ENCODE measurements at places on chromosomes 7 and 10.

DNA sequence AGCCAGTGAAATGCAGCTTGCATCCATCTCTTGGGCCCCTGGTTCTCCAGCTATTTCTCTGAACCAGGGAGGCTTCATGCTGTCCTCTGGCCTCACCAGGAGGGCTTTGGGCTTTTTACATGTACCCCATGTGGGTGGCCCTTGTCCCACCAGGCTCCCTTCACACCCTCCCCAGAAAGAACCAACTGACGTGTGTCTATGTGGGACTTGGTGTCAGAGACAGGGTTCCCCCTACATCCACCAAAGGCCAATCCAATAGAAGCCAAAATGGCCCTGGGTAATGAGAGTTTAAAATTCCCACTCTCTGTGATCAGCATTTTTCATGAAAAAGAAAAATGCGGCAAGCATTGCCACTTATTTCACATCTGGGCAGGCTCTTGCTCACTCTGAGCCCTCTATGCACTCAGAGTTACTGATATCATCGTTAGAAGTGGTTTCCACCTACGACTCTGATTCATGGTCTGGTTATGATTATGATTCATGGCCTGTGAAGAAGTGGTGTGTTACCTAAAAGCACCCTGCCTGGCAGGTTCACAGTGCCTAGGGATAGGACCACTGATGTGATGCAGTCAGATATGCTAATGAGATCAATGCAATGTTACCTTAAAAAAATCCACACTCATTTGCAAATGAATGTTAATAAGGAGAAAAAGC is 133.5 kb downstream of the BUB3 start:
- no peak overlapping the region for H3K27ac ChIP-seq
- H3K4me3 ChIP-seq = no peak overlapping the region
- H3K27me3 ChIP-seq = peaks cover 3% of the 10 kb centered on the region
- no peaks in the 10 kb centered on the region for H3K36me3 ChIP-seq

GRCh38 chr7:16926283-16926682 is 44.5 kb upstream of the AGR3 start:
- H3K27me3 ChIP-seq = no peaks in the 10 kb centered on the region
- no peak overlapping the region for H3K27ac ChIP-seq
- DNase-seq = no peak
- H3K4me3 ChIP-seq = no peak overlapping the region

GRCh38 chr10:76397181-76398042 is 966.0 kb downstream of the LRMDA start:
- DNase-seq = peak; percentile 23
- H3K27ac ChIP-seq = no peak overlapping the region
- no peak overlapping the region for H3K4me3 ChIP-seq

DNA sequence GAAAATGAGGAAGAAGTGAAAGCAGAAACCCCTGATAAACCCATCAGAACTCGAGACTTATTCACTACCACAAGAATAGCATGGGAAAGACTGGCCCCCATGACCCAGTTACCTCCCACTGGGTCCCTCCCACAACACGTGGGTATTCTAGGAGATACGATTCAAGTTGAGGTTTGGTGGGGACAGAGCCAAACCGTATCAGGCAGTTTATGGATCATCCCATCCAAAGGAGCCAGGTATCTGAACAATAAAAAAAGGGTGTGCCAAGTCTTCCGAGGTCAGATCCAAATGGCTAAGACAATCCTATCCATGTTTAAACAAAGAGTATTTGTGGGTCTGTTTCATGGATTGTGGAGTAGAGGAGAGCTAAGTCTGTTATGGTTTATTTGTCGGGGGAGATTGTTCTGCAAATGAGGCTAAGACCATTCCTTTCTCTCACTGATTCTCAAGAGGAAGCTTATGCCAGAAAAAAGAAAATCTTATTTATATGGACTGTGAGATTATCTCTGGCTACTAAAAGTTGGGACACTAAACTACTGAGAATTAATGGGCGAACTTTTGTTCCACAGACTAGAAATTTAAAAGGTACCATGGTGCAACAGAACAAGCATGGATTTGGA is 203.7 kb downstream of the IPMK start:
- no peaks in the 10 kb centered on the region for H3K4me1 ChIP-seq
- no peaks in the 10 kb centered on the region for H3K36me3 ChIP-seq
- no peak for DNase-seq
- H3K4me3 ChIP-seq = no peak overlapping the region
- no peak overlapping the region for H3K27ac ChIP-seq

DNA sequence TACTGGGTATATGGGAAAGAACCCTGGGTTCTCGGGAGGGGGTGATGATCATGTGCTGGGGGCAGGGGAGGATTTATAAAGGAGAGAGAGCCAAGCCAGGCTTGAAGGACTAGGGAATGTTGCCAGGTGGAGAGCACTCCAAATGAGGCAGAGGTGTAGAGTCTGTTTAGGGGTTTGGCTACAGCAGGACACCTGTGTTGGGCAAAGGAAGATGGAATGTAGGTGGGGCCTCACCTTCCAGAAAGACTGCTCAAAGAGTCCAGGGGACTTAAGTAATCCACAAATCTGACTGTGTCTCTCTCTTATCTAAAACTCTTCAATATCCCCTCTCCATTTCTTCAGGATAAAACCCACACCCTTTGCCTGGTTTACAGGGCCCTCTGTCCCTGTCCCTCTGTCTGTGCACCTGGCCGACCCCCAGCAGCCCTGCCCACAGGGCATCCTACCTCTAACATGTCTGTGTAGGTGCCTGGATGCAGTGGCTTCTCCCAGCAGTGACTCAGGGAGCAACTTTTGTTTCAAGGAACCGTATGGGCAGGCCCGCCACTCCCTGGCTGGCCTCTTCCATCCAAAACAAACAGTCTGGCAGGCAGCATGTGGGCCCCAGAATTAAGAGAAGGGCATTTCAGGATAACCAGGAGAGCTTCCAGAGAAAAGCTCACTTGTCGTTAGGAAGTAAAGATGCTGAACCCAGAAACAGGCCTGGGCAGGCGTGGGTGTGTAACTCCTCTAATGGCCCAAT is 10.6 kb upstream of the PLEKHA1 start:
- H3K4me3 ChIP-seq = no peak overlapping the region
- no peaks in the 10 kb centered on the region for H3K4me1 ChIP-seq
- no peaks in the 10 kb centered on the region for H3K27me3 ChIP-seq
- peak overlapping the region; percentile 57 for H3K27ac ChIP-seq

DNA sequence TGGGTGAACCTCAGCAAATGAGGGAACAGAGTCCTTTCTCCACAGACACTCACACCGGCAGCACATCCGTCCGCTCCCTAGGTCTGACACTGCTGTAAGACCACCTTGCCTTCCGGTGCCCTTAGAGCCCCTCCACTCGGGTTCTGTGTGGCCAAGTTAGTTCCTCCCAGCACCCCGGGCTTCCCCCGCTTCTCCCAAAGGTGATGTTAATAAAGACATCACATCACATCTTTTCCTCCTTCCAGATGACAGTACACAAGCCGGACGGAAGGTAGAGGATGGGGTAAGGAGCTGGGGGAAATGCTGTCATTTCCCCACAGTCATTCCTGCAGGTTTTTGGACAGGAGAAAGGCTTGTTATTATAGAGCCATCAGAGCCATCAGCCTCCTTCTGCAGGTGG is 42.3 kb downstream of the OAT start:
- no peak overlapping the region for H3K27ac ChIP-seq
- H3K36me3 ChIP-seq = no peaks in the 10 kb centered on the region
- no peaks in the 10 kb centered on the region for H3K4me1 ChIP-seq

- H3K4me3 ChIP-seq = no peak overlapping the region
- H3K27me3 ChIP-seq = no peaks in the 10 kb centered on the region
- no peak for DNase-seq
- H3K36me3 ChIP-seq = no peaks in the 10 kb centered on the region
- H3K27ac ChIP-seq = no peak overlapping the region
These were observed 432.5 kb downstream of the AUTS2 start for GRCh38 chr7:70030745-70031144.

DNA sequence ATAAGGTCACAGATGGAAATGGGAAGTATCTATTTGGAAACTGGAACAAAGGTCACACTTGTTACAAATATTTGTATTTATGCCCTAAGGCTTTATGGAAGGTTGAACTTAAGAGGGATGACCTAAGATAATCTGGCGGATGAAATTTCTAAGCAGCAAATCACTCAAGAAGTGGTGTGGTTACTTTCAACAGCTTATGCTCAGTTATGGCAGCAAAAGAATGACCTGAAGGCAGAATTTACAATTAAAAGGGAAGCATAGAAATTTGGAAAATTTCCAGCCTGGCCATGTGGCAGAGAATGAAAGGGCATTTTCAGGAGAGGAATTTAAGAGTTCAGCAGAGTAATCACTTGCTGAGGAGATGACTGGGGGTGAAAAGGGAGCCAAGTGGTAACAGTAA is 95.8 kb upstream of the TNS3 start:
- H3K36me3 ChIP-seq = no peaks in the 10 kb centered on the region
- H3K4me3 ChIP-seq = no peak overlapping the region
- H3K4me1 ChIP-seq = no peaks in the 10 kb centered on the region
- no peaks in the 10 kb centered on the region for H3K27me3 ChIP-seq
- no peak for DNase-seq
- H3K27ac ChIP-seq = no peak overlapping the region

GRCh38 chr7:27611059-27611458 is 51.6 kb downstream of the HIBADH start:
- H3K36me3 ChIP-seq = no peaks in the 10 kb centered on the region
- DNase-seq = peak; percentile 22
- no peaks in the 10 kb centered on the region for H3K27me3 ChIP-seq
- peaks cover 8% of the 10 kb centered on the region for H3K4me1 ChIP-seq
- H3K4me3 ChIP-seq = no peak overlapping the region

DNA sequence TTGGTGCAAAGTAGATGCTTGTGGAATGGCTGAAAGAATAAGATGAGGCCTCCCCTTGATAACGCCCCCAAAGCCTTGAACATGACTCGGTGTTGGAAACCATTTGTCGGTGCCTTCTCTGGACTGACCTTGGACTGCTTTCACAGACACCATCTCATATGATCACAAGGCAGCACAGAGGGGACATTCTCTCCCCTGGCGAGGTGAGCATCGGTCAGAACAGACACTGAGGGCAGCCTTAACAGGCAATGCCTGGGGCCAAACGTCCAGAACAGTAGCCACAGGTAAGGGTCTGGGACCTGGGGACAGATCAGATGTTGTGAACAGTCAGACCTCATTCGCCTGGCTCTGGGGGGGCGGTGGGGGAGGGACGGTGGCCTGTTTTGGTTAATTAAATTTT is 2.8 kb upstream of the TRRAP start:
- H3K4me3 ChIP-seq = no peak overlapping the region
- H3K4me1 ChIP-seq = peaks cover 7% of the 10 kb centered on the region
- H3K27ac ChIP-seq = no peak overlapping the region

- DNase-seq = peak; percentile 77
- peak overlapping the region; percentile 55 for H3K27ac ChIP-seq
- no peaks in the 10 kb centered on the region for H3K36me3 ChIP-seq
These were observed 60.9 kb upstream of the ADRB1 start for GRCh38 chr10:113982769-113983168.

DNA sequence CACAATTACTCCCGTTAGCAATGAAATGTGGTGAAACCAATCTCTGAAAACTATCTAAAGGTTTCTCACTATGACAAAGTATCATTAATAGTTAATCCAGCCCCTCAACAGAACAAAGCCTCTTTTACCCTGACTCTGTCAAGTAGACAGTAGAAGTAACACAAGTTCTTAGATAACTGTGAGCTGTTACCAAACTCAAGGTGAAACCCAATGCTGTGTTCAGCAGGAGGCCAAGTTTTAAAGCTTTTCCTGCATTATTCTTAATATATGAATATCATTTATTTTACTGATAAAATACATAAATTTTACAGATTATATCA is 109.1 kb downstream of the SRPK2 start:
- H3K4me3 ChIP-seq = no peak overlapping the region
- H3K27ac ChIP-seq = no peak overlapping the region
- H3K4me1 ChIP-seq = no peaks in the 10 kb centered on the region
- H3K27me3 ChIP-seq = no peaks in the 10 kb centered on the region
- H3K36me3 ChIP-seq = no peaks in the 10 kb centered on the region
- DNase-seq = no peak

DNA sequence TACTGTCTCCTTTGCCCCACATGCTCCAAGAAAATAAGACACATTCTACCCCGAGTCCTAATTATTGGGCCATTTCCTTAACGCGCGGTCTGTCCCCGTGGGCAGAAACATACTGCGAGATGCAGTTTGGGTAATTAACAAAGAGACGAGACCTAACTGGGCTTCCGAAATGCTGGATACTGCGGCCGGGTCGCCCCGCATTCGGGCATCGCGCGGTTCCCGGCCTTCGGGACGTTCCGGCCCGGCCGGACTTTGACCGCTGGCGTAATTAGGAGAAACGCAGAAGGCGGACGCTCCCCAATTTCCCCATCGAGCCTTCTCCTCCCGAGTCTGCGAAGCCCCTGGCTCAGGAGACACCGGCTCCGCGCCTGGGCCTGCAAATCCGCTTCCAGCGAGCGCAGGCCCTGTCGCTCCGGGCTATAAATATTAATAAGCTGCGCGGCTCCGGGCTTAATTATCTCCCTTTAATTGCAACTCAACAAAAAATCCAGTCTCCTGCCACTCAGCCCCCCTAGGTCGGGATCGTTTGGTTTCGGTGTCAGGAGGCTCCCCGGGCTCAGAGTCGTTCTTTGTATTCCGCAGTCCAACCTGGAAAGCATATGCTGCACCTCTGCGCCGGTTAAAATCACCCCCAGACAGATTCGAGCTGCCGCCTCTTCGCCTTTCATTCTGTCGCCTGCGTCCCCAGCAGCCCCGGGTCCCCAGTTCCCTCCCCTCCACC is 131.5 kb downstream of the SPAG6 start:
- DNase-seq = peak; percentile 37
- H3K36me3 ChIP-seq = no peaks in the 10 kb centered on the region
- no peaks in the 10 kb centered on the region for H3K4me1 ChIP-seq
- no peak overlapping the region for H3K4me3 ChIP-seq

- H3K27ac ChIP-seq = no peak overlapping the region
- H3K4me1 ChIP-seq = peaks cover 7% of the 10 kb centered on the region
- H3K36me3 ChIP-seq = no peaks in the 10 kb centered on the region
- no peak for DNase-seq
- no peak overlapping the region for H3K4me3 ChIP-seq
These were observed 540.1 kb upstream of the FZD8 start for GRCh38 chr10:36182179-36182566.

DNA sequence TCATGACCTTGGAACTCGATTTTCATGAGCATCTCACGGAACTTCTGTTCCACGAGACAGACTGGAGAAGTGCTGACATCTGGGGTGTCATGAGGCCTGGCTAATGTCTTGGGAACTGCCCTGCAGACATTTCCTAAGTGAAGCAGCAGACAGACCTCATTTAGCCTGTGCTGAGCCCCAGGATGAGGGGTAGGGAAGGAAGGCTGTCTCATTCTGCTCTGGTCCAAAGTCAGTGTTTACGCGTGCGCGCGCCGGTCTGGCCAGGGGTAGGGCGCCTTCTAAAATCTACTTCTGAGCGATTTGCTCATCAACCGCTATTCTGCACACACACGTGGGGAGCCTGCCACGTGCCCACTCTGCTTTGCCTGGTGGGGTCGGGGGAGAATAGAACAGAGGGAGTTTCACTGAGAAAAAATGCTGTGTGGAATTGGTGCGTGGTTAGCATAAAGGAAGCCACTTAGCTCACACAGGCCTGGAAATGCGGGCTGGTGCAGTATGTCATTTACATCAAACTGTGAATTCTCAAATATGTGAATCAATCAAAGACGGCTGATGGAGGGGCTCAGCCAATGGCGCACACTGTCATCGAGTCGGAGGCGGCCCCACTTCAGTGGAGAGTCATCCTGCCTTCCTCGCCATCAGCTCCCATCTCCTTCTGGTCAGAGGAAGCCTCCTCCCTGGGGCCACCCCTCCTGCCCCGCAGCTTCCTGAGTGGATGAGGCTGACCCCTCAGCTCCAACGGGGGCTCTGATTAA is 335.1 kb downstream of the ADARB2 start:
- no peak overlapping the region for H3K27ac ChIP-seq
- peak; percentile 9 for DNase-seq
- no peaks in the 10 kb centered on the region for H3K4me1 ChIP-seq
